SIG-M5 (cell line): ENCODE measurements at places on chromosomes 6 and 20.

DNA sequence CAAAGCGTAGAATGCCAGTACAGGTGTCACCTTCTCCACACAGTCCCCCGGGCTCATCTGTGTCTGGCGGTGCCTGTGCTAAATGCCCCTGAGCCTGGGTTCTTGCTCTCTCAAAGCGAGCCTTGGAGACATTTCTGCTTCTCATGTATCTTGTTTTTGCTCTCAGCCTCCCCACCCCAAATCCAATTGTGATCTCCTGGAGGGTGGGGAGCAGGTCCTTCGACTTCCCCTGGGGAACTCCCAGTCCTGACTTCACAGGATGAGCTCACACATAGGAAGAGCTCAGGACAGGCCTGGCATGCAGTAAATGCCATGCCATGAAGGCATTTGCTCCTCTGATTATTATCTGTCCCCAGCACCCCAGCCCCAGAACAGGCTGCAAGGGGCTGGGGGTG, 58.1 kb downstream of the NOL4L start:
- no peak for DNase-seq

DNA sequence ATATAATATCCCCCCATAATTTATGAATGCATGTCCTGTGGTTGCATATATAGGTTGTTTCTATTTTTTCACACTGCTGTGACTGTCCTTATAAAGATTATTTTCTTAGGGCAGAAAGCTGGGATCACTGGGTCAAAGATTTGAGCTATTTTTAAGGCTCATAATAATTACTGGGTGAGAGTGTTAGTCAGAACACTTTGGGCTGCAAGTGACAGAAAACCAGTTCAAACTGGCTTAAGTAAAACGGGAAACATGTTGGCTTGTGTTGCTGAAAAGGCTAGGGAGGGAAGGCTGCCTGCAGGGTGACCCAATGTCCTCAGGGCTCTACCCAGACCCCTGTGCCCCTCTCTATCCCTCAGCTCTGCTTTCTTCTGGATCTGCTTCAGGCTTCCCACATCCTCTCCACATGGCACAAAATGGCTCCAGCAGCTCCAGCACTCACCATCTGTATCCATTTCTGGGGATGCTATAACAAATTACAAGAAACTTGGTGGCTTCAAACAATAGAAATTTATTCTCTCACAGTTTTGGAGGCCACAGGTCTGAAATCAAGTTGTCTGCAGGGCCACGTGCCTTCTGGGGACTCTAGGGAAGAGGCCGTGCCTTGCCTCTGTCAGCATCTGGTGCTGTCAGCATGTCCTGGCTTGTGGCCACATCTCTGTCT, 33.1 kb upstream of the MLN start:
- no peak for DNase-seq

- DNase-seq, result no peak
Measured at GRCh38 chr6:127201321-127201720, 65.3 kb upstream of the RNF146 start.

GRCh38 chr20:46179862-46180261, 61.7 kb downstream of the CD40 start:
- DNase-seq, result no peak

- no peak for DNase-seq
Measured at GRCh38 chr6:167872538-167873210, 46.0 kb downstream of the AFDN start.

GRCh38 chr6:41182069-41183034, 18.6 kb downstream of the TREML2 start:
- DNase-seq, result peak; percentile 77

DNA sequence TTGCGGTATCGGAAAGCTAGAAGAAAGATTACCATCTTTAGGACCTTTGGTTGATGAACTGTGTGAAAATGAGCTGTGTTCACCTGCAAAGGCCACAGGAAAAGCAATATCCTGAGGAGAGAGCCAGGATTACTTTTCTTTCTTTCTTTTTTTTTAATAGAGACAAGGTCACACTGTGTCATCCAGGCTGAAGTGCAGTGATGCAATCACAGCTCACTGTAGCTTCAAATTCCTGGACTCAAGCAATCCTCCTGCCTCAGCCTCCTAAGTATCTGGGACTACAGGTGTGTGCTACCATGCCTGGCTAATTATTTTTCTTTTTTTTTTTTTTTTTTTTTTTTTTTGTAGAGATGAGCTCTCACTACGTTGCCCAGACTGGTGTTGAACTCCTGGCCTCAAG, 17.2 kb downstream of the FAM184A start:
- no peak for DNase-seq

DNA sequence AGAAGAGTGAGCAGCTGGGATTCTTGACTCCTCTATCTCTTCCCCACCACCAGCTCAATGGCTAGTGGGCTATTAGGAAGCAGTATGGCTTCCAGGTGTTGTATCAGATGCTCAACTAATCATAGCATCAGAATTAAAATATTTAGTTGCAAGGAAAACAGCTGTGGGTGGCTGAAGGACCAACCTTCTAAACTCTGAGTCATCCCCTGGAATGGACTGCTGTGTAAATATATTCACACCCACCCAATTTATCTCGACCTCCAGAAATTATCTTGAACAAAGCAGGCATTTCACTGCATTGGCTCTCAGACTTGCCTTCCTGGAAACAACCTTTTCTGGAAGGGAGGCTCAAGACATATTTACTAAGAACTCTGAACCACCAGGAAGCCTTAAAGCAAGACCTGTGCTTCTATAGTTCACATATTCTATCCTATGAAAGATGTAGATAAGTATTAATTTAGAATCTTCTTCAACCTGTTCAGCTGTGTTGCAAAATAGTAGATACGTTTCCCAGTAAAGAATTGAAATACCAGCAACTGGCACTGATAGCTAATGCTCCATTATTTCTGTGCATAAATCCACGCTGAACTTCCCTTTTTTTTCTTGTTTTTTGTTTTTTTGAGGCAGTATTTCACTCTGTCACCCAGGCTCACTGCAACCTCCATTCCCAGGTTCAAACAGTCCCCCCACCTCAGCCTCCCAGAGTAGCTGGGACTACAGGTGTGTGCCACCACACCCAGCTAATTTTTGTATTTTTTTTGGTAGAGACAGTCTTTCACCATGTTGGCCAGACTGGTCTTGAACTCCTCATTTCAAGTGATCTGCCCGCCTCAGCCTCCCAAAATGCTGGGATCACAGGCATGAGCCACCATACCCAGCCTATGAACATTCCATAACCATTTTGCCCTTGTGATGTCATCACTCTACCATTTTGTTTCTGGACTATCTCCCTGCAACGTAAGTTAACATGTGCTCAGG, 56.9 kb upstream of the CD2AP start:
- DNase-seq, result no peak

DNA sequence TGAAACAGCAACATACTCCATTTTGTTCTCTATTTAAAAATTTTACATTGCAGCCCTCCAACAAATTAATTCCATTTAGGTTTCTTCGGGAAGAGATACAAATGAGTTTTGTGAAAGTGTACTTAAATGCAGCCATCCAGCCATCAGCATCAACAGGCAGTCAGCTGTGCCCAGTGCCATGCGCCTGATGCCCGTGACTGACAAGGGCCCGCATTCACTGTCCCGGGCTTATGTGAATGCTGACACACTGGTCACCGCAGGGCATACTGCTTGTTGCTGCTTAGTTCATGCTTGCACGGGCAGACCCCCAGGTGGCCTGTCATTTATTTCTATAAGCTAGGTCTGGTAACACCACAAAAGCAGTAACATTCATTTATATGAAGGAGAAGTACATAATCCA, 224.9 kb upstream of the QKI start:
- DNase-seq, result no peak

- no peak for DNase-seq
Measured at GRCh38 chr20:61979701-61980635, 85.7 kb downstream of the TAF4 start.

GRCh38 chr6:1572892-1573291, 36.8 kb upstream of the FOXC1 start:
- DNase-seq, result no peak

- no peak for DNase-seq
Measured at GRCh38 chr6:31597006-31597405, 4.2 kb upstream of the NCR3 start.

- DNase-seq, result no peak
Measured at GRCh38 chr20:15339264-15339663, 1001.9 kb upstream of the FLRT3 start.

DNA sequence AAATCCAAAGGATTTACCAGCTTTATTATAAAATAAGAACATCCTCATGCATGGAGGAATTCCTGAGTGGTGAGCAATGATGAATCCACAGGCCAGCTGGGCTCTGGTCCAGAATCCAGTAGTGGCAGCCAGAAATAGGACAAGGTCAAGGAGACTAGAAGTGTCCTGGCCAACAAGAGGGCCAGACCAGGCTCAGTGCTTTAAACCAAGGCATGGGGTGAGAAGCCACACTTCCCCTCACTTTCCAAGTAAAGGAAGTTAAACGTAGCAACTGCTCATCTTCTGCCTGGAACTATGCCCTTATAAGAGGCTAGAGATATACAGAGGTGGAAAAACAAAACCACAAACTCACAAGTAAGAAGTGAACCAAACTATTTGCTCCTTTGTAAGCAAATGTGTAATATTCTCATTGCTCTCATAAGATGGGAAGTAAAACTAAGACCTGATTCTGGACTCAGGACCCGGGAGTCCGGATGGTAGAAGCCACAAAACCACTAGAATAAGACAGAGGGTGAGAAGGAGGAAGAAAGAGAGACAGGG, 253.2 kb downstream of the UST start:
- peak; percentile 58 for DNase-seq

GRCh38 chr20:57660922-57661745, 40.9 kb upstream of the ZBP1 start:
- no peak for DNase-seq

GRCh38 chr6:8057793-8058192, 6.4 kb downstream of the BLOC1S5 start:
- DNase-seq, result no peak

DNA sequence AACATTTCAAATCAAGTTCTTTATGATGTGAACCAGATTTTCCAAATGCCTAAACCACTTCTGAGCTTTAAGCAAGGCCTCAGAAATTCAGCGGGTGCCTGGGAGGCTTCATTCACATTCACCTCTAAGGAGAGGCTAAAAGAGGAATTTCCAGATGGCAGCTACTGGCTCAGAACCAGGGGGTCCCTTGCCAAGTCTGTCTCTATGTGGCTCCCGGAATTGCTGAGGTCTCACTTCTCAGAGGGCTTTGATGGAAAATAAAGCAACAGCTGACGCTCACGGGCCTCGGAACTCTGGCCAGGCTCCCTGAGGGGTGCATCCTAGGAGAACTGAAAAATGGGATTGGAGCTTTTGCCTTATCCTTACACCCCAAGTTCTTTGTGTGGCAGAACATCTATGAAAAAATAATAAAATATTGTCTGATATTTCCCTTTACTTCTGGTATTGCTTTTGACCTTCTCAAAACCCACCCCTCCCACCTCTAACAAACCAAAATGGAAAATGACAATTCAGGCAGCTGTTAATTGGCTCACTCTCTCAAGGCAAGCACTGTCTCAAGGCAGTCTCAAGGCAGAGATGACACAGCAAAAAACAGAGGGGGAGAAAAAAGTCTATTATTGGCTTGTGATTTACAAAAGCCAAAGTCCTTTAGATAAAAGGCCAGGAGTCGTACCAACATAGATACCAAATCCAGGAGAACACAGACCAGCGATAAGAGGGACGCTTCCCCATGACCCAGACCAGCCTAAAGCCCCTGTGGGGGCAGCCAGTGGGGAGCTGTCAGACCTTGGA, 21.8 kb upstream of the LRRN4 start:
- no peak for DNase-seq

DNA sequence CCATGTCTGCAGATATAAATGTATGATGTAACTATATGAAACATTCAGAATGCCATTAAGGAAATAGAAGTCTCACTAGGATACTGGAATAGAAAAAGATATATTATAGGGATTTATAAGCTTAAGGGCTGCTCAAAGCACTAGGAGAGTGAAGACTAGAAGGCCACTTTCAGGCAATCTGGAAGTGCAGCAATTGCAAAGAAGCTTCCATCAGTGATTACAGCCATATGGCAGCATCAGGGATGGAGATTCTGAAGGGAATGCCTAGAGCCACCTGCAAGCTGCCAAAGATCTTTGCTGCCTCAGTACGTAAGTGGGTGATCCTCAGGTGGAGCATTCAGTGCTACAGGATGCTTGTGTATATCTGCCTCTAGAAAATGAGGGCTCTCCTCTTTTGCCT, 796.2 kb upstream of the EPHA7 start:
- no peak for DNase-seq

- DNase-seq, result no peak
Measured at GRCh38 chr6:22575190-22575589, 5.8 kb downstream of the HDGFL1 start.

DNA sequence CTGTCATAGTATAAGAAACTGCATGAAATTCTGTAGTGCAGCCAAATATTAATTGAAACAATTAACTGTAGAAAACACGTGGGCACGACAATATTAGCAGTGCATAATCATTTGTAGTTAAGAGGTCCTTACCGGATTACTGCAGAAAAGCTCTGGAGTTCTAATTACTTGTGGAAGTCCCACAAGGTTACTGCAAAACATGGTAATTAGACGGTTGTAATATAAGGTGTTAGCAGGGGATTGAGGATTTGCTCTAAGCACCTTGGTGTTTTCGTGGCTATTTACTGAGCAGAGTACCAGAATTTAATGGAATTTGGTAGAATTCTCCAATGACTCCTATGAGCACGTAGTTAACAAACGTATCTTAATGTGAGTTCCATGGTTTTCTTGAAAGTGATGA, 473.6 kb upstream of the AGPAT4 start:
- DNase-seq, result no peak

DNA sequence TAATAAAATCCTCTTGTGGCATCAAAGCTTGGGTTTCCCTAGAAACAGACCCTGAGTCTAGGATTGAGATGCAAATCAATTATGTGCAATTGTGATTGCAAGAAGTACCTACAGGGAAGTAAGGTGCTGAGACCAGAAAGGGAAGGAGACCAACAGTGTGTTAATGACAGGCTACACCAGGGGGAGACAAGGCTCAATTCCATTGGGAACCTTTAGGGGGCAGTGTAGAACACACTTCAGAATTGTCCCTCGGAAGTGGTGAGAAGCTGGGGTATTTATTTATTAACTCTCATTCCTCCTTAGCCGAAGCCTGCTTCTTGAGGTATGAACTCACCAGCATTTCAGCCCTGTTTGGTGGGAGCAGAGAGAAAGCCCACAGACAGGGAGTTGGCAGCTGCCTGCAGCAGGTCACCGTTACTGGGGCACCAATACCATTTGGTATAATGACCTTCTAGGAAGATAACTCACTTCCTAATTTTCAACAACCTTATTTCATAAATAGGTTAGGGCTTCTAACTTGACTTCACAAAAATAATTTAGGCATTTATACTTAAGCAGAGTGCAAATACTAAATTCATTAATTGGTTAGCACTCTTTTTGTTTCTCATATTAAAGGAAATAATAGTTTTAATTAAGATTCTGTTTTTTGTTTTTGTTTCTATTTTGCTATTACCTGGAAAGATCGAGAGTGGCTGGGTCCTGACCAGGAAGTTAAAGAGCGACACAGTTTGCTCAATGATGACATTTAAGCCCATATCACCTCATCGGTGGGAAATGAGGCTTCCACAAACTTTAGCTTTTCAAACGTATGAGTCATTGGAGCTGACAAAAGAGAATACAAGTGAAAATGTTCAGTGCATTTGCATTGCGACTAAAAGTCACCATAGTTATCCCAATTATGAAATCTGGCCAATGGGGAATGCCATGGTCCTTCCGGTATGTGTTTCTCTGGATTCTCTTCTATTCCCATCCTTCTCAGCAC, 94.8 kb downstream of the BTBD3 start:
- DNase-seq, result no peak
